ENCODE measurements at places on chromosomes 2 and 18.

- no peak for DNase-seq
These were observed 19.8 kb downstream of the NEMP2 start for GRCh38 chr2:190514676-190515075.

- DNase-seq = no peak
These were observed 976.8 kb upstream of the ACVR2A start for GRCh38 chr2:146868051-146868450.

- no peak for DNase-seq
These were observed 295.2 kb downstream of the PARD3B start for GRCh38 chr2:204840504-204840903.

GRCh38 chr2:45724335-45724734 lies 72.9 kb downstream of the PRKCE start:
- no peak for DNase-seq

DNA sequence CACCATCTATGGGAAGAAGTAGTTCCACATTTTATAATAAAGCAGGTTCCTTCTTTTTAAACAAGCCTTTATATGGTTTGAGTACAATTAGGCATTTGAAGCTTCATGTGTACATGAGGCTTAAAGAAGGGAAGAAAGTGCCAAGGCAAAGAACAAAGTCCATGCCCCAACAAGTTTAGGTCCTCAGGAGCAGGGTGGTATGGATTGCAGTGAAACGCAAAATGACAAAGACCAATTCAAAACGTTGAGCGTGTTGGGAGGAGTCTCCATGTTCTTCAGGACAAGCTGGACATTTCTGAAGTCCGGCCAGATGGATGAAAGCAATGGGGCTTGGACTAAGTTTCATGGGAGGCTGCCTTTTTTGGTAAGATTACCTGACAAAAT lies 78.8 kb upstream of the FZD5 start:
- DNase-seq = no peak

- no peak for DNase-seq
These were observed 398.6 kb downstream of the DCDC2C start for GRCh38 chr2:4101936-4102335.

DNA sequence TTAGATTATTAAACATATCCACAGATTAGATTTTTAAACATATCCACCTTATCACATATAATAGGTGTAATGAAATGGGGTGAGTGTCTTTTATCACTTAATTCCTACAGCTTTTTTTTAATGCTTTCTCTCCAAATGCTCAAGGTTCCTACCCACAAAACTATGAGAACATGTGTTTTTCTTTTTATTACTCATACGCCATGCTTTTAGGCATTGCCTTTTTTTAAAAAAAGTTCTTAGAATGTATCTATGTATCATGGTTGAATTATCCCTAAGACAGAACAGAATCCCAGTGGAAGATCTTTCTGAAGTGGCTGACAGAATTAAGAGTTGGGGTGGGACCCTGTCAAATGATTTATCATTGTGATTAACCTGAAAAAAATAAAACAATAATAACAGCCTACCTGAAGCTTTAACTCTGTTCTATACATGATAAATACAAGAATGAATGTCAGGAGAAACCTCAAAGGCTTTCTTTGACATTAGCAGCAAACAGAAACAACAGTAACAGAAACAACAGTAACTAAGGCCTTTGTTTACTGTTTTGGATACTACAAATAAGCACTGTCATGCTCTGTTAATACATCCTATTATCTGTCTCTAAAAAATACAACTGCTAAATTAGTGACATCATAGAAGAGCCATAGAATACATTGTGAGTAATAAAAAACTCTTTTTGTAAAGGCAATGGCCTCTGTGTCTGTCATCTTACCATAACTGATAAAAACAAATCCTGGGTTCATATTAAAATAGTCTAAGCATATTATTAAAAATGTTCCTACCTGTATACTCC lies 4.1 kb upstream of the ZNF397 start:
- peak; percentile 32 for DNase-seq

GRCh38 chr2:71136174-71136573 lies 5.7 kb downstream of the MPHOSPH10 start:
- no peak for DNase-seq

DNA sequence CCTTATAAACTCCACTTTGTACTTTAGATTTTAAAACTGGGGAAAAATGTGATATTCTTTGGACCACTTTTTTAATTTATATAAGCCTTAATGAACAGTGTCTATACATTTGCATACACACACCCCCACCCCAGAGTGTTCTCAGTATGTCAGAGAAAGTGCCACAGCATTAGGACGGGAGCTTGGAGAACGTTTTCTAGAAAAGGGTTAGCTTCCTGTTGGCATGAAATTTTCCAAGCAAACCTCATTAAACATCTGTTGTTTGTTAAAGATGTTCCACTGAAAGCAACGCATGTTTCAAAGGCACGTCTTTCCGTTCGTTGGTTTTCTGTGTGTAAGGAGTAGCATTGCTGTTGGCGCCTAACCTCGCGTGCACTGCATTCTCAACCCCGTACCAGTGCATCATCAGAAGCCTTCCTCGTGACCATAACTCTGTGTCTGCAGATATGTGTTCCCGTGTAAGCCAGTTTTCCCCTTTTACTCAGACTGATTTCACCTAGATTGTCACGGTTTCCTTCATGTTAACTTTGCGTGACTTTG lies 228.5 kb downstream of the ALPK2 start:
- DNase-seq = no peak

DNA sequence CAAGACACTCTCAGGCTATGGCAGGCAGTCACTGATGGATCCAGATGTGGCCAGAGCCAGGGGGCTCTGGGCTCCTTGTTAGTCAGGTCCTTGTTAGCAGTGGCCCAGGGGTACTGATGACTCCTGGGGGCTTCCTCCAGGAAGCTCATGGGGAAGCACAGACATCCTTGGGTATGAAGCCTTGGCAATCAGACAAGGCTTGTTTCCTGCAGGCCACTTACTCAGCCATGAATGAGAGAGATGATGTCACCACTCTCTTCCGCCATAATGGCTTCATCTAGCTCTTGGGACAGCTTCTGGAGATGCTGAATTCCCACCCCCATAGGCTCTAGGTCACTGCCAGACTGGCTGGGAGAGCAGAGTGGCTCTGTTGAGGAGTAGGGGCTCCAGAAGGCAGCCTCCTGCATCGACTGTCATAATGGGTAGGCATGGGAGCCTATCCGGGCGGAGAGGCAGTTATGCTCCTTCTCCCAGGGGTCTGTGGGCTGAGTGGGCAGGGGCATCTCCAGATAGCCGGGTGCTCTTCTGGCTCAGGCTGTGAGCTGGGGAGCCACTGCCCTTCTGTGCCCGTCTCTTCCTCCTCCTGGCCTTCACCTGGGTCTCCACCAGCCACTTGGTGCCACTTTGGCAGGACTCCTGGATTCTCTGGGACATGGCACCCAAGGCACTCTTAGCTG lies 40.2 kb upstream of the BMPR2 start:
- no peak for DNase-seq

- no peak for DNase-seq
These were observed 12.4 kb downstream of the KLHL14 start for GRCh38 chr18:32760391-32760790.

DNA sequence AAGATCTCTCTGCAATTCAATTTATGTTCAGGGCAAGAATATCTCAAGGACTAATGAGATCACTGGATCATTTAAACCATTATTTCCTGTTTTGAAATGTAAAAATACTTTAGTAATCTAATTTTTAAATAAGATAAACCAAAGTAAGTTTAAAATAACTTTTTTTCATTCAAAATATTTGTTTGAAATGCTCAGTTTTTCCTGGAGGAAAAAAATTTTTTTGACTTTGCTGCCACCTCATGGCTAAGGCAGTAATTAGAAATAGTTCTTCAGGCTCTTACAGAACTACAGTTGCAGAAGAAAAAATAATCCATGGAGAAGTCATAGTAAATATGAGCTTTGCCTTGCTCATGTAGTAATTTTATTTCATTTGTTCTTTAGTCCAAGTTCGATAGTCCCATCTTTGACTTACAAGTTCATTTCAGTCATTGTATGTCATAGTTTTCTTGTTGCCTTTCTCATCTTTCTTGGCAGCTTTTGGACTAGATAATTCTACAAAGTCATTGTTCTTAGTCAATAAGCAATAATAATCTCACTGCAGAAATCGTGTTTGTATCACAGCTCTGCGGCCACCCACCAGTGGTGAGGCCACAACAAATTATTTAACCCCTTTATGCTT lies 127.4 kb downstream of the DPP4 start:
- peak; percentile 29 for DNase-seq

DNA sequence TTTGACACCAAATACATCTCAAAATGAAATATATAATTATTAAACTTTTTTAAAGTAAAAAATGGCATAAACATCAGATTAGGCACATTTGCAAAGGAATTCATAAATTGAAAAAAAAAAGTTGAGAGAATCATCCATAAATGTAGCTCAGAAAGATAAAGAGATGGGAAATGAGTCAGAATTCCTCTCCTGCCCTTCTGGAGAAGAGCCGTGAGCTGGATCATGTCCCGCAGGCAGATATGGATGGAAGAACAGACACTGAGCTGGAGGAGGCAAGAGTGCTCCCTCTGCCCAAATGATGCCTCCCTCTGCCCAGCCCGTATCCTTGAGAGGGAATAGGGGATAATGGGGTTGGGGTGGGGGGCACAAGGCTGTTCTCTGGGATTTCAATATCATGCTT lies 190.9 kb downstream of the TFCP2L1 start:
- no peak for DNase-seq

GRCh38 chr2:67948057-67948456 lies 114.7 kb downstream of the C1D start:
- DNase-seq = no peak

GRCh38 chr2:206802654-206803514 lies 37.5 kb downstream of the FASTKD2 start:
- no peak for DNase-seq

DNA sequence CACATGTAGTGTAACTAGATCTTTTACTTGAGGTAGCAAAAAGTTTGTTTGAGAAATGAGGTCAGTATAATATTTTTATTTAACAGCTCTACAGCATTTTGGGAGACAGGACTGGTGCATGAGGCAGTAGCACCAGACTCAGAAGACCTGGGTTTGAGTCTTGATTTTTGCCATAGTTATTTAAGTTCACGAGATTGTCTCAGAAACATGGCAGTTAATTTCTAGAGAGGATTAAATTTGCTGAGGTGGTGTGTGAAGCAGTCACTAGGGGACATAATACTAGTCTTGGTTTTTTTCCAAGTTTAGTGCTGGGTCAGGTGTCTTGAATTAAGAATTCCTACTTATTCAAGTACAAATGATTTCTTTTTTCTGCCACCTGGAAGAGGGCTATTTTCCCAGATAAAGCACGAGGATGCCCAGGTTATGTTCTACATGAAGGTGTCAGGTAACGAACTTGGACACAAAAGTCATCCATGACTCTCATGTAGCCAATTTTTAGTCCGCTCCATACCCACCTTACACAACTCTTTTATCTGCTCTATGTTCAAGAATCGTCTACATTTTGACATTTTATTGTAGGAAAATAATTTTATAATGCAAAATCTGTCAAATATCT lies 1.4 kb downstream of the MARCHF7 start:
- DNase-seq = no peak

- DNase-seq = no peak
These were observed 24.5 kb upstream of the MYO1B start for GRCh38 chr2:191220671-191221070.

DNA sequence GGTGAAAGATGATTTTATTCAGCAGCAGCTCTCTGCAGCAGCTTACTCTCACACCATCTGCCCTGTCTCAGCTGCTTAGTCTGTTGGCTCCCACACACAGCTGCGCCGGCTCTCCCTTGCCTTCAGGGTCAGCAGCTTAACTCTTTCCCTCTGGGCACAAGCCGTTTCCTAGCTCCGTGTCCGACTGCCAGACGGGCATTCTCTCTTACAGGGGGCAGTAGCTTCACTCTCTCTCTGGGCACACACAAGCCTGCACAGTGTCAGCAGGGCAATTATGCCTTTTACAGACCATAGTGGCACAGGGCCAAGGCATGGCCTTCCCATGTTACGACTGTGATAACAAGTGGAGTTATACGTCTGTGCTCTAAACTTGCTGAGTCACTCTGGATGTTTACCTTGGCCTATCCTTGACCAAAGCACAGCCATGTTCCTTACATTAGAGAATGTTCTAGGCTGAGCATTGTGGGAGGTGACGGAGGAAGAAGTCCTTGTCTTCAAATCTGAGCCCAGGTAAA lies 31.7 kb downstream of the PCARE start:
- DNase-seq = no peak

DNA sequence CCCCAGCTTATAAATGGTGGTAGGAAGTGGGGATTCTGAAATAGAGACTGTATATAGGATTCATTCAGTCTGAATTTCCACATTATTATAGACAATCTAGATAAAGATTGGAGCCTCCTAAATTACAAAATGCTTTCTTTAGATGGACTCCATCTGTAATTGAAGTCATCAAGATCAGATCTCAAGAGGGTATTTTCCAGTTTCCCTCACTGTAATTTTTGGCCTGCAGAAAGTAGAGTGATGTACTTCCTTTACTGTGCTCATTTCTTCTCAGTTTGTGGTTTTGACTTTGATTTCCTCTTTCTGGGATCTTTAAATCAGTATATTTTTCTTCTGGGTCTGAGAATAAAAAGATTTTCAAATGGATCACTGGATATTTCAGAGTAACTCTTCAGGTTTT lies 7.2 kb downstream of the BABAM2 start:
- DNase-seq = no peak

- DNase-seq = no peak
These were observed 23.1 kb upstream of the SLC66A3 start for GRCh38 chr2:11132036-11132671.

GRCh38 chr2:72981536-72981935 lies 64.2 kb downstream of the EMX1 start:
- no peak for DNase-seq

- no peak for DNase-seq
These were observed 19.8 kb downstream of the SMAD7 start for GRCh38 chr18:48930926-48931325.
